ENCODE measurements at places on chromosomes 7 and 10. TPM values are rescaled to one million over a fixed set of nuclear protein-coding genes. Genes with fewer than 3 reads are reported as not detected.

SPDYE11 gene
- total RNA-seq = not detected

VAX1 gene
- total RNA-seq = not detected

GOLGA7B gene
- not detected for total RNA-seq

PRR15 gene
- 6.1 TPM for total RNA-seq

CYP2W1 gene
- not detected for total RNA-seq

FGFBP3 gene
- 0.32 TPM for total RNA-seq

LIPM gene
- not detected for total RNA-seq

LDB3 gene
- total RNA-seq = under 0.01 TPM

DNA sequence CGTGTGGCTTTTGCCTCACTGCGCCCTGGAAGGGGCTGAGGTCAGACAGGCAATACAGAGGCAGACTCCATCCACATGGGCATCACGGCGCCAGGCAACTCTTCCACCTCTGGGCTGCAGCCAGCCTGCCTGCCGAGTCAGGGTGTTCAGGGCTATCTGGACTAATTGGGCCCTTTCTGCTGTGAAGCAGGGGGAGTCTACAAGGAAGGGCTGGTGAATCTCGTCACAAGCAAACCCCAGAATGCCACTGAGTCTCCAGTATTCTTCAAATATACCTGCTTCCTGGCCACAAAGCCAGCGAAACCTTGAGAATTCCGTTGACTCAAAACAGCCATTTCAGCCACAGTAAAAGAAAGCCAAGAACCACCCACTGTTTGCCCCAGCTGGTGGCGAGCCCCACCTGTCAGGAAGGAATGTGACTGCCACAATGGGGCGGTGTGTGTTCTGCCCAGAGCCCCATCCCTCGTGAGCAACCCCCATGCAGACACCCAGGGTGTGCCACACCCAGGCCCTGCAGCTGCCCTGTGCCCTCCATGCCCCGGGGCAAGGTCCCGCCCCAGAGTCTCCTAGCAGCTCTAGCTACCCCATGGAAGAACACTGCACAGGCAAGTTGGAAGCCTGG, 117.3 kb downstream of the FAM53B start:
- DNase-seq = no peak

DNA sequence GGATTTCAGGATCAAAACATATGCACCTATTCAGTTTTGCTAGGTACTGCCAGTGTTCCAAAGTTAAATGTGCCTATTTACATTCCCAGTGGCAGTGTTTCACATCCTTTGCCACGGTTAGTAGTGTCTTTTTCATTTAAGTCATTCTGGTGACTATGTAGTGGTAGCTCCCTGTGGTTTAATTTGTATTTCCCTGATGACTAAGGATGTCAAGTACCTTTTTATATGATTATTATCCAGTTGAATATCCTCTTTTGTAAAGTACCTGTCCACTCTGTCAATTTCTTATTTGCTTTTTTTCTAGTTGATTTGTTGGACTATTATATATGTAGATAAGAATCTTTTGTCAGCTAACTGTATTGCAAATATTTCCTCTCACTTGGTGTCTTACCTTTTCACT, 45.1 kb downstream of the TMEM60 start:
- no peak for DNase-seq

DNA sequence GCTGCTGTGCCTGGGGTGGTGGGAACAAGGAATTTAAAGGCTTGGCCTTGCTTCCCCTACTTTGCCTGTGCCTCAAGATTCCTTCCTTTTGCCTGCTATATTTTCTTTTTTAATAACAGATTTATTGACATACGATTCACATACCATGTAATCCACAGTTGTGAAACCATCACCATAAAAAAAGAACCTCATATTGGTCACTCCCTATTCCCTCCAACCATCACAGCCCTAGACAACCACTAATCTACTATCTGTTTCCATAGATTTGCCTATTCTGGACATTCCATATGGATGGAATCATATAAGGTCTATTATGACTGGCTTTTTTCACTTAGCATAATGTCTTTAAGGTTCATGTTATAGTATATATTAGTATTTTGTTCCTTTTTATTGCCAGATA, 59.3 kb upstream of the TRIM8 start:
- no peak for DNase-seq

DNA sequence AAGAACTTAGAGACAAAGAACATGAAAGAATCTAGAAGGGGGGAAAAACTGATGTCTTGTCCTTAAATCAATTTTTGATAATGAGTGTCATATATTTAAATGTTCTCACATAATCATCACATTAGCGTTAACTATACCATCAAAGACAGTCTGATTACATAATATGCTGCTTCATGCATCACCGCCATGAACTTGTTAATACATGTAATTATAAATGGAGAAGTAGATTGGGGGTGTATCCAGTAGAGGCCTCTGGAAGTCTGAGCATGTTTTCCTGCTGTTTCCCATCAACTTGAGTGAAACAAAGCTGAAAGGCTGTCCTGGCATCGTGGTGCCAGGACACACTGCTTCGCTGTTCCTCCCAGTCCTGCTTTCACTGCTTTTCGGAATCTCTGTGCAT, 48.2 kb downstream of the PRLHR start:
- no peak for DNase-seq

GRCh38 chr7:105496521-105496920, 25.6 kb downstream of the PUS7 start:
- DNase-seq = peak; percentile 69

GRCh38 chr10:22010973-22011408, 7.5 kb upstream of the DNAJC1 start:
- peak; percentile 58 for DNase-seq

DNA sequence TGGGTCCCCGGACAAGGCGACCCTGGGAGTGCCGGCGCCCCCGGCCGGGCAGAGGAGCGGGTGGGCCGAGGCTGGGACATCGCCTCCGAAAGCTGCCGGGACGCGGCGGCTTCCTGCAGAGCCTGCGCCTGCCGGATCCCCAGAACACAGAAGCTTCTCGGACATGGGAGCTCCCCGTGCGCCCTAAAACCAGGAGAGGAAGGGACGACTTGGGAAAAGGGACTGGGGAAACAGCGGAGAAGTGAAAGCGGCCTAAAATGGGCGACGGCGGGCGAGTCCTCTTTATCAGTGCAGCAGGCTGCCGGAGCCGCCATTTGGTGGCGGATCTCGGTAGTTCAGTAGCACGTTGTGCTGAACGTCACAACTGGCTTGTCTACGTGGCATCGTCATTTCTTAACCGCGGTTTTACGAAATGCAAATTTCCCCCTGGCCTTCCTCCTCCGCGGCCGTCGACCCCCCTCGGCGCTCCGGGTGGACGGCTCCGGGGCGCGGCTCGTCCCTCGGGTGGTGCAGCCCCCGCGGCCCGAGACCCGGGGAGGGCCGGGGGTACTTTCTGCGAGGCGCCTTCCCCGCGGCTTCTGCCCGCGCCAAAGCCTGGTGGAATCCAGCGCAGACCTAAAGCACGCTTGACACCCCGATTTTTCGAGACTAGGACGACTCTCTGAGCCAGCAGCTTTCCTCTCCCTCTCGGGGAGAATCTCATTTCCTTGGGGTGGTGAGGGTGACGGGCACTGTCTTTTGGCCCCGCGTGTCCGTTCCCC, 9.9 kb upstream of the SPAG6 start:
- DNase-seq = peak; percentile 86

DNA sequence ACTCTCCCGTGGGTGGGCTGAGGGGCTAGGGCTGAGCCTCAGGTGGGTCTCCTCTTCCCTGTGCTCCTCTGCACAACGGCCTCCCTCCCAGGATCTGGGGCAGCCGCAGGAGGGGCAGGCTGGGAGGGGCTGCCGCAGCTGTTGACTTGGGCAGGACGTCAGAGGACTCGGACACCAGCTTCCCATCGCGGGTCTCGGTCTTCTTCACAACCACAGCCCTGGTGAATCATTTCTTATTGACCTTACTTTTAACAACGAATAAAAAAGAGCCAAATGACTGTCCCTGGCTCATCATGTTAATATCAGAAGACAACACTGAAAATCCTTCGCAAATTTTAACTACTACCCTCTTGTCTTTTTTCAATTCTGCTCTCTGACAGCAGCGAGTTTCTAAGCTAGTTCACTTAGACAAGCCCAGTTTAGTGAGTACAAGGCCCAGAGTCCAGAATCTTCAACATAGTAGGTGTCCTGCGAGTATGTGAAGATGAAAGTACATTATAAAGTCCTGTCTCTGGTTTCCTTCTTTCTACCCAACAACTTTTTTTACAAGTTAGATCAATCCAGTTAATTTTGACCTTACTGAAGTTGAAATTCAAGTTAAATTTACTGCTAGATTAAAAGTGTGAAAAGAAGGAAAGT, 32.4 kb downstream of the CTNNA3 start:
- no peak for DNase-seq

- DNase-seq = peak; percentile 24
These were observed 6.3 kb upstream of the HGF start for GRCh38 chr7:81776161-81776560.

GRCh38 chr10:92923416-92923815, 75.1 kb downstream of the EXOC6 start:
- DNase-seq = no peak

DNA sequence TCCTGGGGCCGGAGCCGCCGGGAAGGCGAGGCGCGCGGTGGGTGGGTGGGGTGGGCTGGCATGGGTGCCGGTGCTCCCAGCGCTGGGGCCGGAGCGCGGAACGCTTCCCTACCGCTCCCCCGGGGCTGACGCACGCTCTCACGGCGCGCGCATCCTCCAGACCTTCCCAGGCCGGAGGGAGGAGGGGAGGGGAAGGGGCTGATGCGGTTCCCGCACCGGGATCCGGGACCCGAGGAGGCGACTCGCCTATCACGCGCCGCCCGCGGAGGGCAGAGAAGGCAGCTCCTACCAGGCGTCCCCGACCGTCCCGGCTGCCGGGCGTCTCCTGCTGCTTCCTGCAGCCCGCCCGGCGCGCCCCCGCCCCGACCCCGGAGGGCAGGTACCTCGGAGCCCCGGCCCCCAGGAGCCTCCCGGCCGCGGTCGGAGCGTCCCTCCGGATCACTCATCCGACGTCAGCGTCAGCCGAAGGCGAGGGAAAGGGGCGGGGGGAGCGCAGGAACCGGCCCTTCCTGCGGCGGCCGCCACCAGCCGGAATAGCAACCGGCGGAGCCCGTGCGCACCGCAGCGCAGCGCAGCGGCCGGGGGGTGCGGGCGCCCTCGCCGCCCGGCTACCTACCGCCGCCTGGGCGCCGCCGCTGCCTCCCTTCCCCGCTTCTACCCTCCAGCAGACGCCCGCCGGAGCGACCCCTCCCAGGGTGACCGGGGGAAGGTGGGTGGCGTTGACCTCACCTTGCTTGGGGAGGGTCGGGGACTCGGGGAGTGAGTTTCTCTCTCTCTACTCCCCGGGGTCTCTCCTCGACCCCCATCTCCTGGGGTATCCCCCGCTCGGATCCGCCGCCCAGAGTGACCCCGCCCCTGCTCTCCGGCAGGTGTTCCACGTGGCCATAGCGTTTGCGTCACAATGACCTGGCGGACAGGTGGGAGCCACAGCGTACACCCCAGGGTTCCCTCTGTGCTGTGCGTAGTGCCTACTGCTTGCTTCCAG, at the start of gene ICA1:
Gene ICA1, minus strand, starts transcription at position 457 of the 985 bp plus-strand sequence. CDS start 26,241 bp downstream, outside the sequence.
- peak; percentile 48 for DNase-seq

DNA sequence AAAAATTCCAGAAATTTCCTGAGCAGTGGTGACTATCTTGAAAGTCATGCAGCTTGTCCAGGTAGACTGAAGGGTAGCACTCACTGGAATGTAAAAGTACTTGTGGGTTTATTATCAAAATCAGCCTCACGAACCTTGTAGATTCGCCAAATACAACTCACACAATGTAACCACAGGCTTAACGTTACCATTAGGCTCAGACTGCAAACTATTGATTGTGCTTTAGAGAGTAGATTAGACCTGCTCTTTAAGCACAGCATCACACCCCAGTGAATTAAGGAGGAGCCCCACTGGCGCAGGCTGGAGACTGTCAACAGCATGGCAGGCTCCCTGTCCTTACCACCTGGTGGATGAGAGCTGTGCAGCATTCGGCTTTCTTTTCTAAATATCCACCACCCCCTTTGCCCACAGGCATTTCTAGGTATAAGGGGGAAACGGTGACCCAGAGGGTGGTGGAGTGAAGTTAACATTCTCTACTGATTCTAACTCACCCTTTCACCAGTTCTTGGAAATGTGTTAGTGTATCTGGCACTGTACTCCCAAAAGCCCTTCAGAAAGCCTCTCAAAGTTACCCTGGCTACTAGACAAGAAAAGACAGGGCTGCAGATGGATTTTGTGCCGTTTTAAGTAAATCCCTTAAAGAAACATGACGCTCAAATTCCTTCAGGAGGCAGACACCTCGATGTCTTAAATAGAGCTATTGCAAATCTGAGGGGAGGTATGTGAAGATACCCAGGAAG, 56.6 kb downstream of the GSDME start:
- DNase-seq = no peak

DNA sequence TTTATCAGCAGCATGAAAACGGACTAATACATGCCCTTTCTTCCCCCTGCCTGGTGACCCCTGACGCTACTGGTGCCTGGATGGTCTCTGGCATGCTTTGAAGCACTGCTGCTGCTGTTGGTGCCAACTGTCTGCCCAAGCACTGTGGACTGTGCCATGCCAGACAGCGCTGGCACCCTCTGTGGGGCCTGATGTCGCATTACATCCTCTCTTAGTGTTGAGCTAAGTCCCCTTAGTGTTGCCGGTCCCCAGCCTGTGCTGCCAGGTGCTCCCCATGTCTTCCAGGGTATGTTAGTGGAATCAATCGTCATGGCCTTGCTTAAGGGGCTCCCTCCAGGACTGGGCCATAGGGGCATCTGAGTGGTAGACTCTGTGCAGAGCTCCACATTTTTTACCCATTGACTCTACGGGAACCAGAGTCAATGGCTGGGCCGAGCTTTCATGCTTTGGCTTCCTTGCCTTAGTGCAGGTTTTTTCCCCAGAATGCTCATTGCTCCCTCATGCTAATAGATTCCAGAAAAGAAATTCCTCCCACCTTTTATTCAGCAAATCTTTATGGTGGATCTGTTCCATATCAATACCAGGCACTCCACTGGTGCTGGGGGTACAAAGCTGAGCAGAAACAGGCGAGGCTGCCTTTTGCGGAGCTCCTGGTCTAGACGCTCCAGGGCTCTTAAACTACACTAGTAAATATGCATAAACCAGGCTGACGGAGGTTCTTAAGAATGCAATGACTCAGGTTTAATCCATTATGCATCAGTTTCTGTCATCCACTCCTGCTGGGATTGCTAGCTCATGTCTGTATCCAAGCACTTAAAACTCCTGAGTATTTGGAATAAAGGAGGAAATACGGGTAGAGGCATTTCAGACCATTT, 21.8 kb upstream of the MRC1 start:
- DNase-seq = peak; percentile 97

GRCh38 chr7:568031-568951, 48.6 kb upstream of the PDGFA start:
- peak; percentile 40 for DNase-seq

DNA sequence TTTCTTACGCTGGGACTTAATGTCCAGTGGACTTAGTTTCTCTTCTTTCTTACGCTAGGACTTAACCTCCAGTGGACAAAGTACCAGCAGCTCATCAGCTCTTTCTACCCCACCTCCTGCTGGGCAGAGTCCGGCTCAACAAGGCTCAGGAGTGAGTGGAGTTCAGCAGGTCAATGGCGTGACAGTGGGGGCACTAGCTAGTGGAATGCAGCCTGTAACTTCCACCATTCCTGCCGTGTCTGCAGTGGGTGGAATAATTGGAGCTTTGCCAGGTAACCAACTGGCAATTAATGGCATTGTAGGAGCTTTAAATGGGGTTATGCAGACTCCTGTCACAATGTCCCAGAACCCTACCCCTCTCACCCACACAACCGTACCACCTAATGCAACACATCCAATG, 199.7 kb downstream of the MLLT10 start:
- DNase-seq = peak; percentile 15

GRCh38 chr10:35005868-35006267, 84.3 kb downstream of the CUL2 start:
- DNase-seq = peak; percentile 99
